GDM1 (cell line): ENCODE measurements at places on chromosomes 11 and 22.

DNA sequence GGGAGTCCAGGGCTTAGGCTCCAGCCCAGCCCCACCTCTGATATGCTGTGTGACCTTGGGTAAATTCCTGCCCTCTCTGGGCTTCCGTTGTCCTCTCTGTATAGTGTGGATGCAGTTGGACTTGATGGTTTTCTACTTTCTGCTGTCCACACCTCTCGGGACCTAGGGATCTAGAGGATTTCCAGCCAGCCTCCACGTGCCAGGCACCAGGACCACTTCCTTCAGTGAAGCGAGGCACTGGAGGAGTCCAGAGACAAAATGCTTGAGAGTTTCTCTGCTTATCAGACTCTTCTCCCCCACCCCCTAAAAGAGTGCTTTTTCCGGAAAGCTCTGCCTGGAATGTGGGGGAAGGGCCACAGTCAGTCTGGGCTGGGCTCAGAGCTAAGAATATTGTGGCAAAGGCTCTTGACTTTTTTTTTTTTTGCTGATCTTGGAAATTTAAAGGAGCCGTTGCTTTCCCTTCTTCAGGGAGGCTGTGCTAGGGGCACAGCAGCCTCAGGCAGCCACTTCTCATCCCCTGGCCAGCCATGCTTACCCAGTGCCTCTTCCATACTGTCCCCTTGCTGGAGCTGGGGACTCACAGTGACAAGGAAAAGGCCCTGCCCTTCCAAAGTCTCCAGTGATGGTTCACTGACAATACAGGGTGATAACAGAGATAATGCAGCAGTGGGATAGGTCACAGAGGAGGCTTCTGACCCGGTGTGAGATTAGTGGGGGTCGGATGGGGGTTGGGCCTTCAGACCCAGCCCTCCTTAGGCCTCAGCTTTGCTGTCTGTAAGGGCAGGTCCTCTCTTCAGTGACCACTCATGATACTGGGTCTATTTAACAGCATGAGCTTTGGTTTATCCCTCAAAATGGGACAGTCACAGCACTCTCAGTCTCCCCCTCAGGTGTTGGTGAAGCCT is 2.9 kb upstream of the SERPINH1 start:
- DNase-seq: no peak

GRCh38 chr11:77107950-77108349 is 5.3 kb downstream of the OMP start:
- no peak for DNase-seq

- DNase-seq: peak; percentile 41
Measured at GRCh38 chr22:49724893-49725489, 102.7 kb downstream of the BRD1 start.

- DNase-seq: no peak
Measured at GRCh38 chr11:70250876-70251658, 19.4 kb upstream of the PPFIA1 start.

DNA sequence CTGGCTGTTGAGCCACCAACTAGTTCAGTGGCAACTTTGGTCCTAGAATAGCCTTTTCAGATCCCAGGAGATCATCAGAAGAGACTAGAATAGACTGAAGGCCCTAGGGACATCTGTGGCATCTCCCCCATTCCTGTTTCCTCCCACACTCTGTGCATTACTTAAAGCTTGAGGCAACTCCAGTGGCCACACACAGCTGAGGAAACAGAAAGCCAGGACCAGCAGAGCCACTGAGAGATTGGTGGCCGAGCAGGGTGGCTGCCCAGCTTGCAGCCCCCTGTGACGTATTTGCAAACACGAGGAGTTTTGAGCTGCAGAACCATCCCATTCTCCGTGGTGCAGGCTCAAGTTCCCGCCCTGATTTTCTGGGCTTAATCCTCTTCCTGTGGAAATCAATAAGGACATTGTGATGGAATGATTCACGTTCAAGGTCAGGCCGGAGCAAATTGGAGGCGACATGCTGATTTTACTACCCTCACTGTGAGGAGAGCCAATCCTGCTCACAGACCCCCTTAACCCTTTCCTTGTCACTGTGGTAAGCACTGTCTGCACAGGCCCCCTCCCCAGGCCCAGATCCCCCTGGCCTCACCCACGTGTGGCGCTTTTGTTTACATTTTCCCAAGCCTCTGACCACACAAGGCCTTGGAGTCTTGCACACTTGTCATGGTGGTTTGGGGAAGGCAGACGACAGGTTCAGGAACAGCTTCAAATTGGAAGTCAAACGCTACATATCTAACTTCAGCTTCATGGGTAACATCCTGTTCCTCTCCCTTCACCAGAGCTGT is 69.1 kb upstream of the MYOD1 start:
- no peak for DNase-seq

DNA sequence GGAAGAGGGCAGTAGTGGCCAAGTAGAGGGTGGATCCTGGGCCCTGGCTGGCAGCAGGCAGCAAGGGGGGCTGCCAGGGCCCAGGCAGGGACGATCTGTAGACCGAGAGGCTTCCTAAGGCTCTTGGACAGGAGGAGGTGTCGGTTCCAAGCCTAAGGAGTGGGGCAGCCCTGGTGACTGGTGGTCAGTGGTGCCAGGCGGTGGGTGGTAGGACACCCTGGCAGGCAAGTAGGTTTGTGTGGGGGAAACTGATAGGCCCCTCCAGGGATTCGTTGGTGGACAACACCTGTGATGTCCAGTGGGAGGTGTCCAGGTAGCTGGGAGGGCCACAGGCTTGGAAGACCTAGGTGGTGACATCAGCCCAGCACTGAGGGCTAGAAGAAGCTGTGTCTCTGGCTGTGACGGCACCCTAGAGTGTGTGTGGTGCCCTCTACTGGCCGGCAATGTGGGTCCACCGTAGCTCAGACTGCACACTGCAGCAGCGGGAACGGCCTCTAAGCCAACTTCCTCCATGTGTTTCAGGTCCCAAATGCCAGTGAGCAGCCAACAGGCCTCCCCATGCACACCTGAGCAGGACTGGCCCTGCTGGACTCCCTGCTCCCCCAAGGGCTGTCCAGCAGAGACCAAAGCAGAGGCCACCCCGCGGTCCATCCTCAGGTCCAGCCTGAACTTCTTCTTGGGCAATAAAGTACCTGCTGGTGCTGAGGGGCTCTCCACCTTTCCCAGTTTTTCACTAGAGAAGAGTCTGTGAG is 9.4 kb upstream of the SAMM50 start:
- DNase-seq: peak; percentile 71

DNA sequence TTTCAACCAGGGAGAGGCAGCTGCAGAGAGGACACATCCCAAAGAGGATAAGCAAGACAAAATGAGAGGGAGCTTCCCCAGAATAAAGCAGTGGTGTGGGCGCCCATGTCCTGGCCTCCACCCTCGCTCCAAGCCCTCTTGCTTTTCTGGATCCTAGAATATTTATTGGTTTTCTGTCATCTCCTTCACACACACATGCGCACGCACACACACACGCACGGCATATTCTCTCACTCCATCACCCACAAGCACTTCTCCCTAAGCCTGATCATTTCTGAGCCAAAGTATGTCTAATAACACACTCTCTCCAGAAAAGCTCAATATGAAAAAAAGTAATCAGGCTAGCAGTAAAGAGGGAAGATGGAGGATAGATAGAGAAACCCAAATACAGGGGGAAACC is 7.6 kb downstream of the IGSF9B start:
- no peak for DNase-seq
